ENCODE measurements at places on chromosomes 1 and 21.

GRCh38 chr1:201488830-201489589 lies 17.9 kb downstream of the CSRP1 start:
- no peak for DNase-seq

- DNase-seq: peak; percentile 37
These were observed 85.0 kb upstream of the LYST start for GRCh38 chr1:235951661-235952060.

DNA sequence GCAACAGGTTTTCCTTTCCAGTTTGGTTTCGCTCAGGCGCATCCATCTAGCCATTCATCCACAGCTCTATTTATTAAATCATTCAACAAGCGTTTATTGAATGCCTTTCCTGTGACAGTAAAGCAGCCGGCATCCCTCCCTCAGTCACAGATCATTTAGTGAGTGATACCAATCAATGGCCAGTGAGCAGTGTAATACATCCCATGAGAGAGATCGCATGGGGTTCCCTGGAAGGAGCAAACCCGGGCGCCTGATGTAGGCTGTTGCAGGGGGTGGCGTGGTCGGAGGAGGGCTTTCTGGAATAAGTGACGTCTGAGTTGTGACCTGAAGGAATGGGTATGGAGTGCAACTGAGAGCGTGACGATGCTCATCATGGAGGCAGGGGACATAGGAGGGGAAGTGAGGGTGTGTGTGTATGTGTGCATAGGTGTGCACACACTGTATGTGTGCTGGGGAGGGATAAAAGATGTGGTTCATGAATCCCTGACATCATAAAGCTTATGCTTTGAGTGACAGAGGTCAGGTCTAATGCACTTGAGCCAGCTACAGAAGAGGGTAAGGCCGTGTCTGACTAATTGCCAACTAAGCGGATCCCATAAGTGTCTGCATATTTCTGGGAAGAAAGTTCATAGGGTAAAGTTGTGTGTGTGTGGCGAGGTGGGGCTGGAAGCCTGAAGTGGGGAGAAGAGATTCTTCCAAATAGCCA lies 6.6 kb downstream of the FCMR start:
- DNase-seq: no peak

GRCh38 chr1:197195100-197195499 lies 48.6 kb upstream of the ASPM start:
- no peak for DNase-seq

- DNase-seq: no peak
These were observed 241.1 kb upstream of the RAB4A start for GRCh38 chr1:229029879-229030235.

GRCh38 chr1:60245324-60245723 lies 171.8 kb upstream of the C1orf87 start:
- no peak for DNase-seq

DNA sequence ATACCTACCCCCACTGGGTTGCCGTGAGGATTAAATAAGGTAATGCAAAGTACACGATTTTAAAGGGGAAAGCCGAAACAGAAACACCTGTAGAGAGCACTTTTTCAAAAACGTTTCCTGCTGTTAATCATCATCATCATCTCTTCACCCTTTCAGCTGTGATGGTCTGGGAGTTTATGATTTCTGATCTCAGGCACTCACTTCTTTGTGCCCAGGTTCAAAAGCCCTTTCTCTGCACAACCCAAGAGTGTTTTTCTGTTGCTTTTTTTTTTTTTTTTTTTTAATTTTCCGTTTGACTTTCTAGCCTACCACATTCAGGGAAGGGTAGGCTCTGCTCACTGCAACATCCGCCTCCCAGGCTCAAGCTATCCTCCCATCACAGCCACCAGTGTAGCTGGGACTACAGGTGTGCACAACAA lies 936 bp upstream of the UBXN11 start:
- peak; percentile 47 for DNase-seq

- no peak for DNase-seq
These were observed 35.3 kb upstream of the RALGPS2 start for GRCh38 chr1:178689769-178690168.

DNA sequence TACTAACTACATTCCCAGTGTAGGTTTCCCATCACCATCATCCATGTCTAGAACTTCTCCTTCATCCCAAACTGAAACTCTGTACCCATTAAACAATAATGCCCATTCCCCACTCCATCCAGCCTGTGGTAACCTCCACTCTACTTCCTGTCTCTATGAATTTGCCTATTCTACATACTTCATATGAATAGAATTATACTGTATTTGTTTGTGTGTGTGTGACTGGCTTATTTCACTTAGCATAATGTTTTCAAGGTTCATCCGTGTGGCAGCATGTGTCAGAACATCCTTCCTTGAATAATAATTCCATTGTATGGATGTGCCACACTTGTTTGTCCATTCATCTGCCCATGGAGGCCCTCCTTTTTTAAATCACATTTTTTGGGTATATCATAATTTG lies 35.7 kb downstream of the ATP2B4 start:
- DNase-seq: no peak

DNA sequence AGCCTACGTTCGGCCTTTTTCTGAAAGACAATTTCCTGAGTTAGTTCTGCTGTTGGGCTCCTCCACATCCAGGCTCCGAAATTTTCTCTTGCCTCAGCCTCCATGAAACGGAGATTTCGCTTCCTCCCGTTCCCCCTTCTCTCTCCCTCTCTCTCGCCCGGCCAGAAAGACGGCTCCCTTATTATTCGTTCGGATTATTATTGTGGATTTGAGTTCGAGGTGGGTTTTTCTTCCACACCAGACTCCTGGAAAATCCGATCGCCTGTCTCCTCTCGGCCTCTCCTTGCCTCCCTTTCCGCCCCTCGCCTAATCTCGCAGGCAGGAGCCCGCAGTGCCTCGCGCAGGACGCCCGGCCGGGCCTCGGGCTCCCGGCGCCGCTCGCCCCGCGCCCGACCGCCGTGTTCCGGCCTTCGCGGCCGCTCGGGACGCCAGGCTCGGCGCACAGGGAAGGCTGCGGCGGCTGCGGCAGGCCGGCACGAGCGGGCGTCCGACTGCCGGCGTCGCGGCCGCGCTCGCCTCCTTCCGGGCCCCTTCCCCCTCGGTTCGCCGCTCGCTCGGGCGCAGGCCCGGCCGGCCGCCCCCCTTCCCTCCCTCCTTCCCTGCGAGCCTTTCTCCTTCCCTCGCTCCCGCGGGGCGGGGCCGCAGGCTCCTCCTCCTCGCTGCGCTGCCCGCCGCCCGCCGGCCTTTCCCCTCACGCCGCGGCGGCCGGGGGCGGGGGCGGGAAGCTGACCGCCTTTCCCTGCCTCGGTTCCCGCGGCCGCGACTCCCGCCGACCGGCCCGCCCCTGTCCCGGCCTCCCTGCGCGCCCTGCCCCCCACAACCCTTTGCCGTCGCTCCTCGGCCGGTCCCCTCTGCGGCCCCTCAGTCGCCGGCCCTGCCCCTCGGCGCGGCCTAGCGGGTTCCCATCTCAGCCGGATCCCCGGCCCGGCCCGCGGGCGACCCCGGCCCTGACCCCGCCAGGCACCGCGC lies at the start of gene ARHGEF11:
Gene ARHGEF11 (minus strand): TSS at position 493 of the 969 bp plus-strand sequence. CDS start 1,412 bp downstream, outside the sequence.
- peak; percentile 13 for DNase-seq

GRCh38 chr1:77036560-77036959 lies 169.3 kb downstream of the ST6GALNAC5 start:
- no peak for DNase-seq

- no peak for DNase-seq
These were observed 39.4 kb downstream of the STXBP3 start for GRCh38 chr1:108785880-108786279.

DNA sequence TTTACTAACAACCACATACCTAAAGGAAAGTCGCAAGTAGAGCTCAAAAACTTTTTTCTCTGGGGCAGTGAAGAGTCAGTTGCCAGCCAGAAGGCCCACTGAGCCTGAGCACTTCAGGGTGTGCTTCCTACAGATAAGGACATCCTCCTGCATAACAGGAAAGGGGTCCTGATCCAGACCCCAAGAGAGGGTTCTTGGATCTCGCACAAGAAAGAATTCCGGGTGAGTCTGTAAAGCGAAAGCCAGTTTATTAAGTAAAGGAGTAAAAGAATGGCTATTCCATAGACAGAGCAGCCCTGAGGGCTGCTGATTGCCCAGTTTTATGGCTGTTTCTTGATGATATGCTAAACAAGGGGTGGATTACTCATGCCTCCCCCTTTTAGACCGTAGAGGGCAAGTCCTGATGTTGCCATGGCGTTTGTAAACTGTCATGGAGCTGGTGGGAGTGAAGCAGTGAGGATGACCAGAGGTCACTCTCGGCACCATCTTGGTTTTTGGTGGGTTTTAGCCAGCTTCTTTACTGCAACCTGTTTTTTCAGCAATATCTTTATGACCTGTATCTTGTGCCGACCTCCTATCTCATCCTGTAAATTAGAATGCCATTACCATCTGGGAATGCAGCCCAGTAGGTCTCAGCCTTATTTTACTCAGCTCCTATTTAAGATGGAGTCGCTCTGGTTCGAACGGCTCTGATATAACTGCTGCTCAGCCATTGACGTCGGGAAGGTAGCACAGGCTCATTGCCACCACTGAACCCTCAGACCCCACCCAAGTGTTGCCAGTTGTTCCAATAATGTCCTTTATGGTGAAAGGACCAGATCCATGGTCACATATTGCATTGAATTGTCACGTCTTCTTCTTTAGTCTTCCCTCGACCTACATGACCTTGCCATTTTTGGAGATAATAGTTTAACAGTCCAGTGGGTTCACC lies 96.6 kb upstream of the ERRFI1 start:
- no peak for DNase-seq

- DNase-seq: peak; percentile 31
These were observed 16.9 kb upstream of the EFCAB14 start for GRCh38 chr1:46735708-46736324.

- DNase-seq: peak; percentile 29
These were observed 25.5 kb downstream of the ETV3L start for GRCh38 chr1:157073944-157074685.

DNA sequence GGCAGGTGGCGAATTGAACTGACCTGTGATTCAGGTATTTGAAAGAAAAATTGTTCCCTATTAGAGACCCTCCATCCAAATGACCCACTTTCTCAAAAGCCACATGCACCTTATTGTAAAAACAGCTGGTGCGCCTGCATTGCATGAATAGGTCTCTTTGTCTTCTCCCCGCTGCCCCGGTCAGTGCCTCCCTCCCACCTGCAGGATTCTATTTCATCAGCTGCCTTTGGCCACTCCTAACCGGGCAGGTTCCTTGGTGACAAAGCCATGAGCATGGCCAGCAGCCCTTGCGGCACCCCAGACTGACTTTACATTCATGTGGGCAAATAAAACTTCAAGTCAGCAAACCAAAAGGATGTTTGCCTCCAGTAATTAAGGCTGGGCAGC lies 6.4 kb downstream of the TMPRSS3 start:
- DNase-seq: no peak

DNA sequence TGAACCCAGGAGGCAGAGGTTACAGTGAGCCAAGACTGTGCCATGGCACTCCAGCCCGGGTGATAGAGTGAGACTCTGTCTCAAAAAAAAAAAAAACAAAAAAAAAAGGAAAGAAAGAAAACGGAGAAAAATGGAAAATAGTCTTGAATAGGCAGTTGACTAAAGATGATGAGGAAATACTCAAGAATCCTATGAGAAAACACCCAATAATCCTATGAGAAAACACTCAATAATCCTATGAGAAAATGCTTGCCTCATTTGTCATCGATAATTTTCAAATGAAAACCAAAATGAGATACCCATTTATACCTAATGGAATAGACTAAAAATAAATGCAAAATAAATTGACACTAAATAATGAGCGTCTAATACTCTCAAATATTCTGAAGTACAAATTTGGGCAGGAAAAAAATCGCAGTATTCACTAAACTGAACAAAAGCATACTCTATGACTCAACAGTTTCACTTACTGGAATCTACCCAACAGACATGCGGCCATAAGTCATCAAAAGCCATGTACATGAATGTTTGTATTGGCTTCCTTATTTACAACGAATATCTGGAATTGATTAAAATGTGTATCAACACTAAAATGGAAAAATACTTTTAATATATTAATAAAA lies 733.9 kb upstream of the CHRM3 start:
- DNase-seq: no peak

- DNase-seq: no peak
These were observed 7.3 kb downstream of the NDUFV3 start for GRCh38 chr21:42900446-42900845.

DNA sequence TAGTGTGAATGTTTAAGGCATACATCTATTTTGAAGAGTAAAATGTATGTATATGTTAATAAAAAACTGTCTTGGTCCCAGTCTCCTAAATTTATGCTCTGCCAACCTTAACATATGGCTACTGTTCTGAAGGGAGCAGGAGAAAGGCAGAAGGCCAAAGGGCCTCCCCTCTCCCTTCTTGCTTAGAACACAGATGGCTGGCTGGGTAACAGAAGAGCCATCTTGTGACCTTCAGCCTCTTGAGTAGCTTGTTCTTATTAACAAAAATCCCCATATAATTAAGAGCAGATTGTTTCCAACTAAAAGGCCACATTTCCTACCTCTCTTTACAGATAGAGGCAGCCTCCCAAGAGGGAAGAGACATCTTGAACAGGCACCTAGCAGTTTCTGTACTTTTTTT lies 36.1 kb downstream of the EPB41 start:
- DNase-seq: no peak

- DNase-seq: no peak
These were observed 1.0 kb upstream of the DMRTA2 start for GRCh38 chr1:50424045-50424883.

- no peak for DNase-seq
These were observed 1.7 kb downstream of the FAM78B start for GRCh38 chr1:166164995-166165660.

- no peak for DNase-seq
These were observed 926 bp upstream of the MRPL55 start for GRCh38 chr1:228109962-228110488.

- DNase-seq: no peak
These were observed 424.0 kb downstream of the KIF26B start for GRCh38 chr1:245578771-245579170.

GRCh38 chr1:93616221-93616995 lies 65.2 kb downstream of the BCAR3 start:
- DNase-seq: no peak

GRCh38 chr1:47563201-47563600 lies 125.4 kb downstream of the FOXD2 start:
- no peak for DNase-seq

DNA sequence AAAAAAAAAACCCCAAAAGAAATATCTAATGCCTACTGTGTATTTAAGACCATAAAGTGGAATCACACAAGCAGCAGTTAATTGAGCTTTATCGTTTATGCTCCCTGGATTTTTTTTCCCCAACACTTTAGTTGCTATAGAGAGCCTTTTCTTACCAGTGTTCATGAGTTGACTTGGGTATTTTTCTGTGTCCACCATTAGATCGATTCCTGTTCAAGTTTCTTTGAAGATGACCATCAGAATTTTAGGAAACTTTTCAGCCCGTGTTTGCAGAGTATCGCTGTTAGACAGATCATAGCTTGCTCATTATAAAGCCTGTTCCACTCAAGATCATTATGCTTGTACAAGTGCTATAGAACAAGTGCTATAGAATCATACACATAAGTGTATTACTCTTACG lies 1.5 kb downstream of the RALGPS2 start:
- no peak for DNase-seq
